ENCODE measurements at places on chromosomes 3 and 15.

DNA sequence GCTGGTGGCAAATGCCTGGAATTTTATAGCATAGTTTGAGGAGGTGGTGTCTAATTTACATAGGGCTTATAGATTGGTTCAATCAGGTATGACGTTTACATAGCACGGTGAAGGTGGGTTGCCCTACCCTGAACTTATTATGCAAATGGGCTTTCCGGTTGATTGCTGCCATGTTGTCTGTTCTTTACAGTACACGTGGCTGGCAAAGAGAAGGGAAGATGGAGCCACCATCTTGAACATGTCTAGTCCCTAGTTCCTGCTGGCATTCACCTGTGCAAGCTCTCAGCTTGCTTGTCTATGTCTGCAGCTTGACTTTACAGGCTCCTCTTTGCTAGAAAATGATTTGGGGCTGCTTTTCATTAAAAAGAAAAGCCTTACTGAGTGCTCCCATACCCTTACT is 14.0 kb upstream of the STAC start:
- DNase-seq: no peak

GRCh38 chr15:56038015-56038414 is 44.6 kb upstream of the NEDD4 start:
- DNase-seq: no peak

DNA sequence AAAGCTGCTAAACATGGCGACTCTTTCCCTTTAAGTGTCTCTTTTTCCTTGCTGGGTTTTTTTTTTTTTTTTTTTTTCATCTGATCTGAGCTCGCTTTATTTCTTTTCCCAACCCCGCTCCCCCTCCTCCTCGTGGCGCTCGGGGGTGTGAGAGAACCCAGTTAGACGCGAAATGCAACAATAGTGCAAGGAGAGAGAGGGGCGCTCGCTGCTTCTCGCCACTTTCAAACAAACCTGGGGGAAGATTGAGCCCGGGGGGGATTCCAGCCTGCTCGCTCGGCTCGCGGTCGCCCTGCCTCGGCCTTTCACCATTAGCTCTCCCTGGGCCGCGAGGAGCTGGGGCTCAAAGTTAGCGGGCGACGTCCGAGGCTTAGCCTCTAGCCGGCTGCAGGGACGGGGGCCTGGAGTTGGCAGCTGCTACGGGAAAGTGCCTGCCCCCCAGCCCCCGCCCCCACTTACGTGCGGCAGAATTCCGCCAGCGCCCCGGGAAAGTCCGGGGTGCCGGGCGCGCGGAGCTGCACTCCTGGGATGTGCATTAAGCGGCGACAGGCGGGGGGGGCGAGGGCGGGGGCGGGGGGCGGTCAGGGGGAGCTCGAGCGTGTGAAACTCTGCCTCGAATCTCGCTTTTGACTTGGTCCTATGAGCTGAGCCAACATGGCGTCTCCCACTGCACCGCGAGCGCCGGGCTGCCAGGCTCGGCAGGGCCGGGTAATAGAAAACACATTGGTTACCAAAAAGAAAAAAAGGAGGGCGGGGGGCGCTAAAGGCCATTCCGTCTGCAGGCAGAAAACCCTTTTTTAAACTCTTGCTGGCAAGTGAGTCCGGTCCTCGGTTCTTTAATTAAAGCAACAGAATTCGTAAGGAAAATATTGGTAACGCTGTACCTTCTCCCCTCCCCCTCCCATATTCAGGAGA is 10.4 kb downstream of the NR2F2 start:
- no peak for DNase-seq

DNA sequence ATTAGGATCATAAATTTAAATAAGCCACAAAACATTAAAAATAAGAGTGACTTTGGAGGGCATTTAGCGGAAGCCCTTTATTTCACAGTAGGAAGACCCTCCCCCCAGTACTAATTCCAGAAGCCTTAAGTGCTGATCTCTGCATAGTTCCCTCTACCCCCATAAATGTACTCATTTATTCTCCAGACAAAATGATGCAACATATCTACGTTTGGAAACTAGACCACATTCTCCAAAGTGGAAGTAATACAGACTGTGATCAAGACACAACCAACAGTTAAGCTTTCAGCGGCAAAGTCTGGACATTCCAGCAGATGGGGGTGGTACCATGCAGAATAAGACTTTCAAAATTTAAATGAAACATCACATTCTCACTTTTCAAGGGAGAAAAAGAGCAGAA is 44.8 kb upstream of the RPS17 start:
- DNase-seq: no peak

Data from NCI-H2081 treated with DMSO at 0.1 percent for 48 hours (cell line).